Activated CD8-positive, alpha-beta memory T cell treated with anti-CD3 and anti-CD28 coated beads for 24 hours (primary cell): ENCODE measurements at places on chromosomes 2 and 18.

GRCh38 chr2:56185582-56186046 lies 1.8 kb downstream of the CCDC85A start:
- DNase-seq, result no peak

DNA sequence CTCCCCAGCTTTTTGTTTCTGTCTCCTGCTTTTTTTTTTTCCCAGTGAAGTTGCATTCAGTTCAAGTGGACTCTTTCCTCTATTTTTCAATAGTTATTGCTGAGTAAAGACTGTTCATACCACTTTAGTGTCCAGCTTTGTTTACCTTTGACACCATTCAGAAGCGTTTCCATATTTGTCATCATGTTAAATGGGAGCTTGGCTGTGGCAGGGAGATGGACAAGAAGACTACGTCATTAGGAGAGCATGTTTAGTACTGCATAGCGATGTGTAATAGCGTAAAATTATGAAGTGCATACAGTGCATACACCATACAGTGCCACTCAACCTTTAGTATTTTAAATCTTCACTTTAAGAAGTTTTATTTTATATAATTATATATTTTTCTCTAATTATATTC lies 655.9 kb downstream of the DCC start:
- DNase-seq, result no peak

- DNase-seq, result no peak
Measured at GRCh38 chr2:222307143-222307756, 8.5 kb upstream of the PAX3 start.

- DNase-seq, result no peak
Measured at GRCh38 chr18:35695384-35695783, 113.8 kb downstream of the GALNT1 start.

- no peak for DNase-seq
Measured at GRCh38 chr18:10241579-10241978, 212.9 kb upstream of the APCDD1 start.

DNA sequence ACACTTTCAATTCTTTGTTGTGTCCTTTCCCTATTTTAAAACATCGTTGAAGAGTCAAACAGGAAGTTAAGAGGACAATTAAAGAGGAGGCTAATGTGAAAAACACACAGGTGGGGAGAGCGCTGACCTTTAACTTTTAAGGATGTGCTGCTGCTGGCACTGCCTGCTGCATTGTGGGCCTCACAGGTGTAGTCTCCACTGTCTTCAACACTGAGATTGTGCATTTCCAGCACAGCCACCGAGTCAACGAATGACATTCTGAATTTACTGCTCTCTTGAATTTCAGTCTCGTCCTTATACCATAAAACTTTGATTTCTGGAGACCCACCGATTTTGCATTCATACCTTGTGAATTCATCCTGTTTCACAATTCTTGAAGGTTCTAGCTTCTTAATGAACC lies 91.9 kb downstream of the TTN start:
- no peak for DNase-seq

GRCh38 chr18:45007531-45007930 lies 326.8 kb downstream of the SETBP1 start:
- DNase-seq, result no peak

DNA sequence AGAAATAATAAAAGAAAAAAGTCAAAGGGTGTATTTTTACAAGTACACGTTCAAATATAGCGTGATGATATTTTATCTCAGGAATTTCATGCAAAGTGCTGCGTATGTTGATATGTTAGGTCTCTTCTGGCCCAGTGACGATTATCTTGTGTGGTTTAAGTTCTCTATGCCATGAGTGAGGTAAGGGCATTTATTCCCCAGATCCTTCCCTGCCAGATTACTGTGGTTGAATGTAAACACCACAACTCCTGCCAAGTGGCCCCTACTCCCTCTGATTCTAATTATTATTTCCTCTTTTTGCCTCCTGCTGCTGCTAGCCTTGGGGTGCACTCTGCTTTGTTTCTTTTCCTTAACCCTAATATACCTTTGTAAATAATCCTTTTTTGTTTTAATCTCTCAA lies 12.2 kb downstream of the SCN2A start:
- no peak for DNase-seq

- no peak for DNase-seq
Measured at GRCh38 chr2:129888461-129888860, 91.0 kb upstream of the RAB6C start.

DNA sequence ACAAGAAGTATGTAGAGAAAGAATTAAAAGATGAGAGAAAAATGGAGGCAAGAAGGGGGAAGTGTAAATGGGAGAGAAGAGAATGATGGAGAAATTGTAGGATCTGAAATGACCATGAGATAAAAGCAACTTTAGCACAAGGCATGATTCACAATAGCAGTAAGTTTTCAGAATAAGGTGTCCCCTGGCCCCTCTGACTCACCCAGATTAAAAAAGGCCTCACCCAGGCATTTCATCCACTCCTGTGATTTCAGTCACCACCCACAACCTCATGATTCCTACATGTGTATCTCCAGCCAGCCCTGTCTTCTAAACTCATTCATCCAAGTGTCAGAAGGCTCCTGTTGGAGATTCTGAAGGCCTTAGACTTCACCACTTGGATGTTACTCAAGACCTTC lies 56.6 kb downstream of the SP100 start:
- DNase-seq, result peak; percentile 60

DNA sequence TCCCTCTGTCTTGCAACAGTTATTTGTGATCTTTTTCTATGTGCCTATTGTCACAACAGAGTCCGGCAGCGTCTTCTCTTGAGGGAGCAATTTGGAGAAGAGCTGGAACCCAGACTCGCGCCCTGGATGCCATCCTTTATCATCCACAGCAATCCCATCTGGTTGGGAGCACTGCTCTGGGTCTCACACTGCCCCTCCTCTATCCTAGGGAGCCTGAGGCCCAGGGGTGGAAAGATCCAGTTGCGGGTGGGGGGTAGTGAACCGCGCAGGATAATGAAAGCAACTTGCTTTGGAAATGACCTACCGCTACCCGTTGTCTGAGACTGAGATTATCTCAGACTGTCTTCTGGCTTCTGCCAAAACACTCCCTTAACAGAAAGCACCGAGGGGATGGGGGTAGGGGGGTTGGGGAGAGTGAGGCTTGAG lies 713 bp downstream of the WBP1 start:
- DNase-seq, result no peak

- DNase-seq, result no peak
Measured at GRCh38 chr2:151297882-151298281, 8.4 kb upstream of the NMI start.

GRCh38 chr2:240451791-240452461 lies 16.5 kb downstream of the GPC1 start:
- DNase-seq, result no peak

- DNase-seq, result peak; percentile 60
Measured at GRCh38 chr18:58438161-58438957, 190.5 kb downstream of the ALPK2 start.

GRCh38 chr18:51193621-51194287 lies 3.7 kb downstream of the MEX3C start:
- DNase-seq, result no peak

- DNase-seq, result no peak
Measured at GRCh38 chr2:215082446-215082845, 56.0 kb downstream of the ABCA12 start.

GRCh38 chr18:64201781-64202180 lies 52.9 kb upstream of the LINC00305 start:
- no peak for DNase-seq

DNA sequence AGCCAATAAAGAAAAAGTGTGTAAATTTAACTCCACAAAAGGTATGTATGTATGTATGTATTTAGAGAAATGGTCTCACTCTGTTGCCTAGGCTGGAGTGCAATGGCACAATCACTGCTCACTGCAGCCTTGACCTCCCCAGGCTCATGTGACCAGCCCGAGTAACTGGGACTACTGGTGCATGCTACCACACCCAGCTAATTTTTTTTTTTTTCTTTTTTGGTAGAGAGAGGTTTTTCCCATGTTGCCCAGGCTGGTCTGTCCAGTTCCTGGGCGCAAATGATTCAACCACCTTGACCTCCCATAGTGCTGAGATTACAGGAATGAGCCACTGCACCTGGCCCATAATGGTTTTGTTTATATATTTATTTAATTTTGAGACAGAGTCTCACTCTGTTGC lies 67.1 kb downstream of the CERKL start:
- DNase-seq, result no peak

- DNase-seq, result no peak
Measured at GRCh38 chr18:22098563-22098989, 70.8 kb upstream of the GATA6 start.

- DNase-seq, result no peak
Measured at GRCh38 chr2:129483366-129483765, 496.1 kb upstream of the RAB6C start.

DNA sequence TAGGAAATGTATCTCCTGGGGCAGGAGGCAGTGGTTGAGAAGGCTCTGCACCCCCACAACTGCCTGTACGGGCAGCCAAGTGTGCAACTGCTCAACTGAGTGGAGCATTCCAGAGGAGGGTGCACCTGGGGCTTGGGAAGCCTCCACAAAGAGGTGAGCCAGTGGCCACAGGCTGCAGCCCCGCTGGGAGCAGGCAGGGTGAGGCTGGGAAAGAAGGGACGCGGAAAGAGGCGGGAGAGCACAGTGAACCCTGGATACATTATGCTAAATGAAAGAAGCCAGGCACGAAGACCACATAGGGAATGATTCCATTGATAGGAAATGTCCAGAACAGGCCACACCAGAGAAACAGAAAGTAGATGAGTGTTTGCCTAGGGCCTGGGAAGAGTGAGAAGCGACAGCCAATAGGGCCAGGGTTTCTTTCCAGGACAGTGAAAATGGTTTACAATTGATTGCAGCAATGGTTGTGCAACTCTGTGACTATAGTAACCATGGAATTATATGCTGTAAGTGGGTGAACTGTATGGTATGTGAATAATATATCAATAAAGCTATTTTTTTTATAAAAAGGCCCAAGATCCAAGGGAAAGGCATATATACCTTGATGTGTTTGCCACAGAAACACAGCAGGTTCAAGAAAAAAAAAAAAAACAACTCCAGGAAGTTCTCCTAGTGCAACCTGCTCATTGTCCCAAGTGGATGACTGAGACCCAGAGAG lies 82.4 kb downstream of the DDX1 start:
- DNase-seq, result no peak

GRCh38 chr2:76985387-76986136 lies 536.6 kb downstream of the LRRTM4 start:
- DNase-seq, result no peak

GRCh38 chr2:112462178-112462577 lies 19.8 kb upstream of the TTL start:
- DNase-seq, result no peak

DNA sequence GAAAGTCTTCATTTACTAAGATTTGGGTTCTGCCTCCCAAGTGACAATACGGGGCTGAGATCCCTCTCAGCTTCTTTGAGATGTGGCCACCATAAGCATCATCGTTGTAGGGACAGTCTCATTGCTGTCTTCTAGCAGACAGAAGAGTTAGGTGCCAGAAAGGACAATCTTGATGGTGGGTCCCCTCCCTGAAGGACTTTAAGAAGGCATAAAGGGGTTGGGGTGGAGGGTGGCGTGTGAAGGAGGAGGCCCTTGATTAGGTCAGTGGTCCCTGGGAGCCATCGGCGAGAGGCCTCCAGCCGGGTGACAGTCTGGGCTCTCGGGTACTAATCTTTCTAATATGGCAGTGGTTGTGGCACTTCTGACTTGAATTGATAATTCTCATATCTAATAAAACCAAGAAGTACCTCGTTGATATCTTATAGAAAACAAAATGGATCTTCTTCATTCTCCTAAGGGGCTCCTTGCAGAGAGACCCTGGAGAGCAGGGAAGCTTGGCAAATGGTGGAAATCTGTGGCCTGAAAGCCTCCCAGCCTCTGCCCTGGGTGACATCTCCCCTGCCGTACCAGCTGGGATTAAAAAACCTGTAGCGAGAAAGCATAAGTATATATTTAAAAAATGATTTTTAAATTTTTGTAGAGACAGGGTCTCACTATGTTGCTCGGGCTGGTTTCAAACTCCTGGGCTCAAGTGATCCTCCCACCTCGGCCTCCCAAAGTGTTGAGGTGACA lies 7.2 kb upstream of the PSMD1 start:
- no peak for DNase-seq

GRCh38 chr2:107469437-107469995 lies 357.2 kb upstream of the RGPD4 start:
- no peak for DNase-seq

GRCh38 chr2:38192976-38193375 lies 117.0 kb upstream of the CYP1B1 start:
- DNase-seq, result no peak

- no peak for DNase-seq
Measured at GRCh38 chr18:70432804-70433400, 144.1 kb downstream of the SOCS6 start.

DNA sequence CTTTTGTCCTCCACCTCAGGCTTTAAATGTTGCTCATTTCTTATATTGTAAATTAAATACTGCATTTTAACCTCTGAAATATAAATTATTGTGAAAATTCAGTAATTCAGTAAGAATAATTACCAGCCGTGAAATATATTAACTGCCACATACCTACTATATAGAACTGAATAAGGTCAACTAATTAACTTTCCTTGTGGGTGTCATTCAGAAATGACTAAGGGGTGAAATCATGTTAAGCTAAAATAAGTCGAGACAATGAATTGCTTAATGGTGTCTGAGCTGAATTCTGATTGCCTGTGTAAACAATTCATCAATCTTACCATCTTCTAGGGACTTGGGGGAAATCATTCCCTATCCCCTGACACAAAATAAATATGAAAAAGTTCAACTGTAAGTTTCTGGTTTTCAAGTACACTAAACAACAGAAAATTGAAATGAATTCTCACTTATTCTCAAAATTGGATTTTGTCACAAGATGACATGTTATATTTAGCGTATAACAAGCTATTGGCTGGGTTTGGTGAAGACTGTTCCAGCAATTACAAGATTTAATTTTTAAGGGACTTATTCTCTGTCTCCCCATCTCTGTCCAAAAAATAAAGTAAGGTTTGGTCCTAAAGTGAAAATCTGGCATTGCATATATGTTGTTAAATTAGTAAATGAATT lies 255.1 kb downstream of the METTL4 start:
- DNase-seq, result no peak

- DNase-seq, result no peak
Measured at GRCh38 chr2:42298996-42299754, 61.8 kb downstream of the COX7A2L start.

DNA sequence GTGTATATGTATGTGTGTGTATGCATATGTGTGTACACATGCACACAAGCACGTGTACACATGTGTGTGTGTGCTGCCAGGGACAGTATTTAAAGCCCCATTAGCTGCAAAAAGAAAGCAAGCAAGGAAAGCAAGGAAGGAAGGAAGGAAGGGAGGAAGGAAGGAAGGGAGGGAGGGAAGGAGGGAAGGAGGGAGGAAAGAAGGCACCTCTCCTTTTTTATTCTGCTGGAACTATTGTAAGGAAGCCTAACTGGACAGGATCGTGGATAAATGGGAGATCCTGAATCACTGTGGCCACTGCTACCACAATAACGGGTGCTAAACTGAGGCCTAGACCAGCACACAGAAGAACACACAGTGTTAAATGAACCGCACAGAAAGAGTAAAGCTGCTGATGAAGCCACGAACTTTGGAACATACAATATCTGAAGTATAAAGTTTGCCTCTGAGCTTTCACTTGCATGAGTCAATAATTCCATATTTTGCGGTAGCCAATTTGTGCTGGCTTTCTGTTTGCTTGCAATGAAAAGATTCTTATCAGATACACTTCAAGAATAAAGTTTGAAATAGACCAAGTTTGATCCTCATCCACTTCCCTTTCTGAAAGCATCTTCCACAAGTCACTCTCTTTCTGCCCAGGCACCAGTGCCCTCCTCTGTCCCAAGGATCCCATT lies 15.5 kb downstream of the CACNB4 start:
- no peak for DNase-seq
